ENCODE measurements at places on chromosomes 2 and 18.

DNA sequence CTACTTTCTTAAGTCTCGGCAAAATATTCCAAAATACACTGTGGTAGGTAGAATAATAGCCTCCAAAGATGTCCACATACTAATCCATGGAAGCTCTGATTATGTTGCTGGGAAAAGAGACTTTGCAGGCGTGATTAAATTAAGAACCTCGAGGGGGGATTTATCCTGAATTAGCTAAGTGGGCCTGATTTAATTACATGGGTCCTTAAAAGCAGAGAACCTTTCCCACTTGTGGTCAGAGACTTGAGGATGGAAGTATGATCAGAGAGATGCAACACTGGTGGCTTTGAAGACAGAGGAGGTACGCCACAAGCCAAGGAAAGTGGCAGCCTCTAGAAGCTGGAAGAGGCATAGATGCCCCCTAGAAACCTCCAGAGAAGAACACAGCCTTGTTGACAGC, 2.8 kb downstream of the DYM start:
- DNase-seq, result no peak

DNA sequence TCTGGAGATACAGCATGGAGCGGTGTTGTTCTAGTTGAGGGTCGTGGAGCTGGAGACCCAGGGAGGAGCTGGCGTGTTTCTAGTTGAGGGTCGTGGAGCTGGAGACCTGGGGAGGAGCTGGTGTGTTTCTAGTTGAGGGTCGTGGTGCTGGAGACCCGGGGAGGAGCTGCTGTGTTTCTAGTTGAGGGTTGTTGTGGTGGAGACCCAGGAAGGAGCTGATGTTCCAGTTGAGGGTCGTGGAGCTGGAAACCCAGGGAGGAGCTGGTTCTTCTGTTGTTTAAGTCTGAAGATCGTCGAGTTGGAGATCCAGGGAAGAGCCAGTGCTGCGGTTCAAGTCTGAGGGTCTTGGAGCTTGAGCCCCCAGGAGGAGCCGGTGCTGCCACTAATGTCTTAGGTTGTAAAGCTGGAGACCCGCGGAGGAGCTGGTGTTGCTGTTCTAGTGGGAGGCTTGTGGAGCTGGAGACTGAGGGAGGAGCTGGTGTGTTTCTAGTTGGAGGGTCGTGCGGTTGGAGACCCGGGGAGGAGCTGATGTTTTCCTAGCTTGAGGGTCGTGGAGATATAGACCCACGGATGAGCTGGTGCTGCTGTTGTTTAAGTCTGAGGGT, 155.3 kb downstream of the RTP5 start:
- DNase-seq, result no peak

GRCh38 chr2:196640031-196640548, 575 bp downstream of the CCDC150 start:
- no peak for DNase-seq

DNA sequence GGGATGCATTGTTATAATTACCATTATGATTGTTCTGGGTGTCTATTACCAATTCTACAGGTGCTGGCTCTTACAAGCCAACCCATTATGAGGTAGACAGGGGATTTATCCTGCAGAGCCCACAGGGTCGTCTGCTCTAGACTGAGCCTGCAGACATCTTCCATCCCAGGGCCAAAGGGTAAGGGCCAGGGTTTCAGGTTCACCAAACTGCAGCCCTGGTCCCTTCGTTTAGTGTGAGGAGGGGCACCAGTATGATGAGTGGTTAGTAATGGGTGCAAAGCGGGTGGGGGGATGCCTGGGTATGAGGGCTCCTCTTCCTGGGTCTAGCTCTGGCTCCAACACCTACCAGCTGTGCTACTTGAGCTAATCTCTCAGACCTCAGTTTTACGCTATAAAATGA, 1.2 kb upstream of the ARID5A start:
- no peak for DNase-seq

Data from HEK293T (cell line).